ENCODE measurements at places on chromosomes 16 and 17.
A peak's percentile ranks its signal among the peaks of the same experiment; 100 is the strongest.

DNA sequence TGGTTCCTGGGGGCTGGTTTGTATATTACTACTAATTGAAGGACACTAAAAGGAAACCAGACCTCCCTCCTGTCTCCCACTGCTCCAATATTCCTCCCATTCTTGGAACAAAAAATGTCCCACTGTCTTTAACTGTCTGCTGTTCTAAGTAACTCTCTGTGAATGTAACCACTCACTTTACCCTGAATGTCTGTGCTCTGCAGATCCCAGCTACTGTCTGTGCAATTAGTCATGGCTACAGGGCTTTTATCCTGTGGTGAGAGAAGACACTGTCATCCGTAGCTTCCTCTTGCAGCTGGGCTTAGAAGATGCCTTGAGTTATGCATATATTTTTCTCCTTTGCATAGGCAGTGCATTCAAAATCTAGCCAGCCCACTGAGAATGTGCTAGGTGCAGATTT is 853.8 kb downstream of the CDH8 start:
- no peak for DNase-seq

DNA sequence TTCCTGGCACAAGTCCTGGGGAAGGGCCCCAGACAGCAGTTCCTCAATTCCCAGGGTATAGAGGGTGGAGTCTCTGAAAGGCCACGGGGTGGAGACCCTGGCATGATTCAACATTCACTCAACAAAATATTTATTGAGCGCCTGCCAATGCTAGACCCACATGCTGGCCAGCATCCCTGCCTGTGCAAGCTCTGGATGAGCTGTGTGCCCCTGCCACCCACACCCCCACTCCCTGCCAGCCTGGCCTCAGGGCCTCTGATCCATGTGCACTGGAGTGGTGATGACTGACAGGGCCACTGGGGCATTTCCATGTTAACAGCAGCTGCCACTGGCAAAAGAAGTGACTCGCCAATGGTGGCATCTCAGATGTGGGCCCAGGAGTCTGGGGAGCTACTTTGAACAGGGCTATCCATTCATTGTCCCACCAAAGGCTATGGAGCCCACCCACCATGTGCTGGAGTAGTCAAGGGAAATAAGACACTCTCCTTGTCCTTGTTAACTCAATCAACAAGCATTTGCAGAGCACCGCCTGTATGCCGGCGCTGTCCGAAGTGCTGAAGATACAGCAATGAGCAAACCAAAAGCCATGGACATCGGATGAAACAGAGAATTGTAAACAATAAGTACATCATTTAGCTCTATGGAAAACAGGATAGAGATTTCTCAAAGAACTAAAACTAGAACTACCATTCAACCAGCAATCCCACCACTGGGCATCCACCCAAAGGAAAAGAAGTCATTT is 3.0 kb upstream of the PRSS22 start:
- DNase-seq: no peak

DNA sequence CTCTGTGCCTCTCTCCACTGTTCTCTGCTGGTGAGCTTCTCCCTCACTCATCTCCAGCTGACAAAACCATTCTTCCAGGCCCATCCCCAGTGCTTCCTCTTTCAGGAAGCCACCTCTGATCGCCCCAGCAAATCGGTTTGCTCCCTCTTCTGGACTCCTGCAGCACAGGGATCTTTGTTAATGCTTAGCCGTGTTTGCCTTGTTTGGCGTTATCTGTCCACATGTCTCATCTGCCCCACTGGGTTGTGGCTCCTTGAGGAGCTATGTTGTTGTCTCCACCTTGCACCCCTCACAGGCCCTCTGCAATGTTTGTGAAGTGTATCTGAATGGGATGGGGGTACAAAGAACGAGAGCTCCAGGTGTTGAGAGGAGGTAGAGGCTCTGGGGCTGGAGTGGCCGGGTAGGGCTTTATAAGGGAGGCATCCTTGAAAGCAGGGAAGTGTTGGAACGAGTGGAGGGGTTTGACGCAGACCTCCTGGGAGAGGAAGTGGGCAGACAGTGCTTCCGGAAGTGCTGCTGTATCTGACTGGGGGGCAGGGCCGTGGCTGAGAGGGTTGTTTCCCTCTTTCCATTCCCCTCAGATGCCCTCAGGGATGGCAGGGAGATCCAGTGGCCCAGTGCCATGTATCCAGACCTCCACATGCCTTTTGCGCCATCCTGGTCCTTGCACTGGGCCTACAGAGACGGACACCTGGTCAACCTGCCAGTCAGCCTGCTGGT is 27.8 kb downstream of the CASKIN2 start:
- DNase-seq: peak; percentile 67

GRCh38 chr17:74325743-74326379 is at the start of gene KIF19:
KIF19 (plus strand) TSS chr17:74326226; CDS start chr17:74326350, 124 bp downstream.
- no peak for DNase-seq

GRCh38 chr17:9509236-9509816 is 66.3 kb downstream of the STX8 start:
- no peak for DNase-seq

GRCh38 chr16:20760346-20760745 is 3.5 kb upstream of the ACSM3 start:
- no peak for DNase-seq

Data from SIG-M5 (cell line).